ENCODE measurements at places on chromosomes 6 and 20.

- no peak for DNase-seq
Observed at GRCh38 chr20:17227669-17228623, 1.1 kb downstream of the PCSK2 start.

- DNase-seq = no peak
Observed at GRCh38 chr6:108671790-108672189, 111.1 kb downstream of the FOXO3 start.

GRCh38 chr6:106102967-106103727 is 17.0 kb downstream of the PRDM1 start:
- DNase-seq = no peak

- DNase-seq = no peak
Observed at GRCh38 chr20:19419396-19419795, 207.0 kb downstream of the SLC24A3 start.

GRCh38 chr6:131084982-131085381 is 21.9 kb upstream of the EPB41L2 start:
- no peak for DNase-seq

DNA sequence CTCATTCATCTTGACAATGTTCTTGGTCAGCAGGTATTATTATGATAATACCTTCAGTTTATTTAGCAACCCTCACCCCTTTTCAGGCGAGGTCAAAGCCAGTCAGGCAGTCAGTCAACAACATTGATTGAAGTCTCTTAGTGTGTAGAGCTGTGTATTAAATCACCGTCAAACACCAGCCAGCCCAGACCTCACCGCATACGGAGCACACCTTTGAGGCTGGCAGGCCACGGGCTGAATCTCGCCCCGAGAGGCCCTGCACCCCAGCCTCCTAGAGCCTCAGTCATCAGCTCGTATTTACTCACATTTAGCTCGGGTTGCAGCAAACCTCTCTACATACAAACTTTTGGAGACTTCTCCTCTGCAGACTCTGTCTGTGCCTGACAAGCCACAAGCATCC is 36.0 kb upstream of the FOXA2 start:
- DNase-seq = no peak

DNA sequence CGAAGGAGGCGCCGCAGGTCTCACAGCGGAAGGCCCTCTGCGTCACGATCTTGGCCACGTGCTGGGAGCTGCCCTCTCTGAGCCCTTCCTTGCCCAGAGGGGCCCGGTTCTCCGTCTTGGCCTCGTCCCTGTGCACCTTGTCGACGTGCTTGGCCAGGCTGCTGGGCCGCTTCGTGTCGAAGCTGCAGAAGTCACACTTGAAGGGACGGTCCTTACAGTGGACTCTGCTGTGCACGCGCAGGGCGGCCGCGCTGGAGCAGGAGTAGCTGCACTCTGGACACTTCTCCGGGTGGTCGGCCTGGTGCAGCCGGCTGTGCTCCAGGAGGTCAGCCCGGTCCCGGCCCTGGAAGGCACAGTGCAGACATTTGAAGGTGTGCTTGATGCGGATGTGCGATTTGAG is 106.9 kb downstream of the ZFP64 start:
- DNase-seq = no peak

DNA sequence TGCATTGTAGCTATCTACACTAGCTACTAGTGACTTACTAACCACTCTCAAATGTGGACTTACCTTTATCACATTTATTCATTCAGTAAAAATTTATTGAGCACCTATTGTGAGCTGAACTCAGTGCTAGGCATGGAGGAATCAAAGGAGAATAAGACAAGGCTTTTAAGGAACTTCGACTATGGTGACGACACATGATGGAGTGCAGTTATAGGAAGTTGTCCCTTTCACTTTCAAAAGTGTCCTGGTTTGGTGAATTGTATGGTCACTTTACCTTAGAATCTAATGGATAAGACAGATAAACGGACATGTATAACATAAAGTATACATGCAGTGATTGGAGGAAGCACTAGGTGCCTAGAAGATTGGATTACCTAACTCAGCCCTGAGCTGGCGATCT is 4.3 kb downstream of the AKAP7 start:
- DNase-seq = no peak

GRCh38 chr6:41670703-41671360 is 32.6 kb downstream of the MDFI start:
- DNase-seq = no peak

GRCh38 chr6:132381381-132381780 is 19.9 kb downstream of the MOXD1 start:
- no peak for DNase-seq

GRCh38 chr20:61697666-61698597 is 367.7 kb downstream of the TAF4 start:
- no peak for DNase-seq

GRCh38 chr6:33983109-33983716 is 162.7 kb downstream of the GRM4 start:
- DNase-seq = no peak

DNA sequence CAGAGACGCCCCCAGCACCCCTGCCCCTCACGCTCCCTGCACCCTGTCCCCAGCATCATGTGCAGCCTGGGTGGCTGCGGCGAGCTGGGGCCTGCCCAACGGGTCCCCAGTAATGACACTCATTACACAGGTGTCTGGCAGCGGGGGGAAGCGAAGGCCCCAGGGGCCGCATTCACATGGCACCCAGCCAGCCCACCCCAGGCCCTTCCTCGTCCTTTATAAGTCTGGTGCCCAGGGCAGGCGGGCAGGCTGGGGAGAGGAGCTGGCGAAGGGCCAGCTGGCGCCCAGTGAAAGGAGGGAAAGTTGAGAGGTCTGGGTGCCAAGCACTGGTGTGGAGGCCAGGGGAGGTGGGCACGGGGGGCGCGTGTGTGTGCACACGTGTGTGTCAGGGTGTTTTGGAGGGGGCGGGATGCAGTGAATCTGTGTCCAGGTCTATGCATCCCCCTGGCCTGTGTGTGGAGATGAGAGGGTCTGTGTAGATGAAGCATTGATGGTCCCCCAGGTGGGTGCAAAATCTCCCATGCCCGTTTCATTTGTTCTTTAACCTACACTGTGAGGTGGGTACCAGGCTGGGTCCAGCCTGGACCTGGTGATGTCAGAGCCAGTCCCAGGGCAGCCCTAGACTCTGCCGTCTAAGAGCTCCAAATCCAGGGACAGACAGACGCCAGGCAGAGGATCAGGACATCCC is 105.3 kb downstream of the CEBPB start:
- DNase-seq = no peak

- DNase-seq = no peak
Observed at GRCh38 chr6:112223070-112223861, 31.1 kb downstream of the LAMA4 start.

DNA sequence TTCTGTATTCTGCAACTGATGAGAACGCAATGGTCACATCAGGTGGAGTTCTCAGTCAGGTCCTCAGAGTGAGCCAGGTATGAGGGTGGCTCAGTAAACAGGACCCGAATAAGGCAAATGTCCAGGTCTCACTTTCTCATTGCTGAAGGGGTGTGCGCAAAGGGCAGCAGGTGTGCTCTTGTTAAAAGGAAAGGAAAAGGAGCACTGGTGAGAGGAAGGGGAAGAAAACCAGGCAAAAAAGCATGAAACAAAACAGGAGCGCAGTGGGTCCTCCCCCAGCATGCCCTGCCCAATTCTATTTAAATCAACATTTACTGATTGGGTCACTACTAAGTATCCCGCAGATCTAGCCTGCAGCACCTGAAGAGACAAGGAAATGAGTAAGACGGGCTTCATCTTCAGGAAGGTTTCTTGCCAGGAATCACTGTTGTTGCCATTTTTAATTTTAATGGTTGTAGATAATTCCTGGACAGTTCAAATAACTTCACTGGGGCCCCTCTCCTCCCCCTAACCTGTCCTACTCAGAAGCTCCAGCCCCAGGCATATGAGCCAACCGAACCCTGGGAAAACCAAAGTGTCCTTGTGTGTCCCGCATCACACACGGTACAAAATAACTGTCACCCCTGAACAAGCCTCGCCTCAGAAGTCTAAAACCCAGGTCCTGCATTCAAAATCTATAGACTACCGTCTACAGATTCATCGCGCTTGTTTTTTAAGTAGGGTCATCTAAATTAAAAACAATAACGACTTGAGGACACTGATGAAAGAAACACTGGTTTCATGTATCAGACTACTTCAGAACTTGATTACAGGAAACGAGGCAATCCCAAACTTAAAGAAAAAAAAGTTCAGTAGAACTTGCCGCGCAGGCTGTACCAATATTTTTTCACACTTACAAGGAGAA is 980 bp downstream of the MBOAT1 start:
- no peak for DNase-seq

DNA sequence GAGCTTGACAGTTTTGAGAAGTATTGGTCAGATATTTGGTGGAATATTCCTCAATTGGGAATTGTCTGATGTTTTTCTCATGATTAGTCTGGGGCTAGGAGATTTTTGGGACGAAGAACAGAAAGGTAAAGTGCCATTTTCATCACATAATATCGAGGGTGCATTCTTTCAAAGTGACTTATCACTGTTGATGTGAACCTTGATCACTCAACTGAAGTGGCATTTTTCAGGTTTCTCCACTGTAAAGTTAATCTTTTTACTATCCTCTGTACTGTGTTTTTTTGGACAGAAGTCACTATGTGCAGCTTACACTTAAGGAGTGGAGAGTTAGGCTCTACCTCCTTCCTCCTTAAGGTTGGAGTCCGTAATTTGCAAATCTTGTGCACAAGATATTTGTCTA is 39.2 kb downstream of the PTCHD4 start:
- no peak for DNase-seq

DNA sequence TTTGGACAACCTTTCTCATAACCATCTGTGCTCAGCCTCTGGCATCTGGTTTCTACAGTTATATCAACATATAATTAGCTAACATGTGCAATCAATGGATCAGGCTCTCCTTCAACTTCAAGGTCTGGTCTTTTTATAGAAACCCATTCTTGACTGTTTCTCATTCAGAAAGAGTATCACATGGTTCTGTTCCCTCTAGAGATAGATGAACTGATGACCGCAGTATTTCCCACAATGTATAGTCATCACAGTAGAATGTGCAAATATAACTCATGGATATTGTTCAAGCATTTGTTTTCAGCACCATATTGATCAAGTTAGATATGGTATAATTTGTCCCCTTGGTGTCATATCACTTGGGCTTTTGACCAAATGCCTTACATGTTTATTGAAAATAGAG is 656.2 kb downstream of the FRK start:
- no peak for DNase-seq

DNA sequence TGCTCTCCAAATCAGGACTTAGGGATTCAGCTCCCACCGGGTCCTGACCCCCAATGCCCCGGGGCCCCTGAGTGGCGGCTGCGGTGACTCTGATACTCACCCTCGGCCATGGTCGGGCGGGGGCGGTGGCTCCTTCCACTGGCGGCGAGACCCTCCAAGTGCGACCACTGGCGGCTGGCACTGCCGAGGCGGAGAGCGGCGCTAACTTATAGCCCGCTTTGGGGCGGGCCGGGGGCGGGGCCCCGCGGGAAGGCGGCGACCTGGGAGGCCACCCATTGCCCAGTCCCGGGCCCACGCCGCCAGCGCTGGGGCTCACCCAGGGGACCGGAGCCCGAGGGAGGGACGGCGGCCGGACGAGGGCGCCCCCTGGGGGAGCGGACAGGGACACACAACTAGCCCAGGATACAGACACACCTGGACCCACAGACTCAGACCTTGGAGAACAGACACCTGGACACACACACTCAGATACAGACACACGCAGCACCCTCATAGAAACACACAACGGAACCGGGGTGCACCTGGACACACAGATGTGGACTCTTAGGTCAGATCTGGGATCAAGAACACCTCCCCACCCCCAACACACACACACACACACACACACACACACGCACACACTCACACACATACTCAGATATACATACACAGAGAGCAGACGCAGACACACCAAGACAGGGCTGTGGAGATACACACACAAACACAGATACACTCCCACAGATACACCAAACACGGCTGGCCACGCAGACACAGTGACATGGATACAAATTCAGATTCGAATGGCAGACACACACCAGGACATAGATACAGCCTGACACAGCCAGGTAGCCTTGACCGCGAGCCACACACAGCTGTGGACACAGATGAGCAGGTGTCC is at the start of gene TGM2:
Gene TGM2 (minus strand): TSS at position 182 of the 877 bp plus-strand sequence. CDS start 72 bp downstream, at position 110.
- DNase-seq = peak; percentile 11

DNA sequence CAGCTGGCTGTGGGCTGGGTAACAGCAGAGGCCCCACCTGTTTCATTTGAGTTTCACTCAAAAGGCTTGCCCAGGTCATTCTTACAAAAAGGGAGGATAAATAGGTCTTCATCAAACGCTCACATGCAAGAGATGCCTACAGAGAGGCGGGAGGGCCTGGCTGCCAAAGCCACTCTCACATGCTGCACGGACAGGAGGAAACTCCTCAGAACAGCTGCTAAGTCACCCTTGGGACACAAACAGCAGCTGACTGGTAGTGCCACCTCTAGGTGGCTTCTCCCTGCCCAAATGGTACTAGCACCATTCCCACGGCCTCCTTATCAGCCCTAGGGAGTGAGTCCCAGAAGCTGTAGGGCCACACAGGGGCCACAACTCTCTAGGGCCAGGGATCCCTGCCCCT is 23.8 kb downstream of the SLC22A23 start:
- DNase-seq = no peak

GRCh38 chr20:5691918-5692618 is 58.1 kb upstream of the SHLD1 start:
- no peak for DNase-seq

DNA sequence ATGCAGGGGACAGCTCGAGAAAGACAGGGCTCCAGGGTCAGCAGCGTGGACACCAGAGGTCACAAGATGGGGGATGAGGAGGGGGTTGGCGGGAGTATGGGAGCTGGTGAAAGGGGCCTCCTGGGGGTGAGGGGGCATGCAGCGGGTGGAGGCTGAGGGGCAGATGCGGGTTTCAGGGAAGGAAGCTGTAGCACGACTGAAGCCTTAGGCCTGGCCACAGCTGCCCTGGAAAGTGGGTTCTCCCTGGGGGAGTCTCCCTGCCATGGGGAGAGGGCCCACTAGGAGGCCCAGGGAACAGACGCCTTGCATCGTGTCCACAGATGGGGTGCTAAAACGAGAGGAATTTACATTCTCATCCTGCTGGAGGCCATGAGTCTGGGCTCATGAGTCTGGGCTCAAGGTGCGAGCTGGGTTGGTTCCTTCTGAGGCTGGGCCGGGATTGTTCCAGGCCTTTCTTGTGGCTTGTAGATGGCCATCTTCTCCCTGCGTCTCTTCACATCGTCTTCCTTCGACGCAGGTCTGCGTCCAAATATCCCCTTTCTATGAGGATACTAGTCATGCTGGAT is 18.0 kb downstream of the APCDD1L start:
- no peak for DNase-seq

DNA sequence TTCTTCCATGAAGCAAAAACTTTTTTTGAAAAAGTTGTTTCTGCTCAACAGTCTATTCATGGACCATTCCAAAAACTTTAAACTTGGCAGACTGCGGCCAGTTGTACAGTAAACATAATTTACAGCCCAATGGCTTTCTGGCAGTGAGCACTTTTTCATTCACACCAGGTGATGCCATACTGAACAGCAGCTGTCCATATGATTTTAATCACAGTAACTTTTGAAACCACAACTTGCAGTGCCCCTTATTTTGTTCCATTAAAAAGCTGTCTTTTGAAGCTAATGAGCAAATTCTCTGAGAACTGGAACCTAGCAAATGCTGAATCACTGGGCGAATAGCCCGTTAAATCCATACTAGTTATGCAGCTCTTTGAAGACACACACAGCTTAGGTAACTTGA is 576.6 kb downstream of the PTPRT start:
- DNase-seq = no peak

All from activated CD4-positive, alpha-beta T cell treated with anti-CD3 and anti-CD28 coated beads for 24 hours (primary cell).